ENCODE measurements at places on chromosomes 13 and 19.

GRCh38 chr13:107113387-107113786, 545.5 kb upstream of the ARGLU1 start:
- no peak for DNase-seq

- DNase-seq: no peak
Measured at GRCh38 chr13:76991432-76991795, 467 bp upstream of the CLN5 start.

DNA sequence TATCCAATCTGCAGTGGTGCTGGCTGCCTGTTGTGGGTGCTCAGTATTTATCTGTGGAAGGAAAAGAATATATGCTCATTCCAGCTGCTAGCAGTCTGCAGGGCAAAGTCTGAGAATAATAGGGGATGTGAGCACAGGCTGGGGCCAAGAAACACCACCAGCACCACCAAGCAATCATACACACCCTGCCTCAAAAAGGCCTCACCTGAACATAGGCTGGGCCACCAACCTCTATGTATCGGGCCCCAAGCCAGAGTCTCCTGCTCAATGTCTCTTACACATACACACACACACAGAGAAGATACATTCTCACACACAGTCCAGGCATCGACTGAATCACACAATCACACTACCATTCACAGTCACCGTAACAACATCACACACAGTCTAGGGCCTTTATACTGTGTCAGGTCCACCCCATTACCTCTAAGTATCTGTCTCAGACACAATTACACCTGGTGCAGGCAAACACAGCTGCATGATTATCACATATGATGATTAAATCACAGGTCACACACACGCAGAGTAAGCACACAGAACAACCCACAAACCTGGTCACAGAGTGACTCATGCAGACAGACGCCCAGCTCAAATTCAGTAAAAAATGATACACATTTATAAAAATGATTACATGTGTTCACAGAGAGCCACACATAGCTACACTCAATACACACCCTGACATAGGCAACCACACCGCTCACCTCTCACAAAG, 1.3 kb upstream of the ZSCAN22 start:
- DNase-seq: peak; percentile 29

GRCh38 chr19:3931041-3931440, 1.8 kb upstream of the NMRK2 start:
- DNase-seq: no peak

DNA sequence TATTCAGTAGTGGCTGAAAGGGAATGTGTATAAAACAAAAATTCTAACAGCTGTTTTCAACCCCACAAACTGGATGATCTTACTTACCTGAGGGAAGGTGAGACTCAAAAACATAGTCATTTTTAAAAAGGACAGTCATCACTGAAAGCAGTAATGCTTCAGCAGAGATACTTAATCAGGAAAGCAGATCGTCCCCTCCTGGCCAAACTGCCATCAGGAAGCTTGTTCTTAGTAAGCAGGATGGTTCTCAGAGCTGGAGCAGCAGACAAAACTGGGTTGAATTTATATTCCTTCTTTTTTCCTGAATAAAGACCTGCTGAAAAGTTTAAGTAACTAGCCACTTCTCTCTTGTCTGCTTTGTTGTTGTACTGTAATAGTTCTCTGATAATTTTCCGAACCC, 1156.5 kb downstream of the OLFM4 start:
- DNase-seq: no peak

DNA sequence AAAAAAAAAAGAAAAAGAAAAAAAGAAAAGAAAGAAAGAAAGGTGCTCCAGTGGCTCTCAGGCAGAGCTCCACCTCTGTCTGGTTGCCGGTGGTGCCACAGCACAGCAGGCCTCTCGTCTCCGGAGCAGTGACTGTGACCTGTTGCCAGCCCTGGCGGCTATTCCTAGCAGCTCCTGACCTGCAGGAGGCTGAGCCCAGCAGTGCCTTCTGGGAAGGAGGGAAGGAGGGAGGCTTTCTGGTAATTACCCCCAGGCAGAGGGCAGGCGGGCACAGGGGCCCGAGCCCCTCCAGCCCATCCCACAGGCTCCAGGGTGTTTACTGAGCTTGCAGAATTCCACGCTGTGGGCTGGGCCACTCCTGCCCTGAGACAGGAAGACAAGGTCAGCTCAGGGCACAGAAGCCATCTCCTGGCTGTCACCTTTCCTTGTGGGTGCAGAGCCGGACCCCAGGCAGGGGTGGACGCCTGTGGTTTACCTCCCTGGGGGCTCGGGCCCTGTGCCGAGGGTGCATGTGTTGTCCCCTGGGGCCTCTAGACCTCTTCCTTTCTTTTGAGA, 77.9 kb downstream of the GNG7 start:
- DNase-seq: no peak

GRCh38 chr19:50046649-50047503, 21.1 kb downstream of the ZNF473 start:
- no peak for DNase-seq

- DNase-seq: no peak
Measured at GRCh38 chr19:49684251-49684982, 5.0 kb upstream of the ADM5 start.

DNA sequence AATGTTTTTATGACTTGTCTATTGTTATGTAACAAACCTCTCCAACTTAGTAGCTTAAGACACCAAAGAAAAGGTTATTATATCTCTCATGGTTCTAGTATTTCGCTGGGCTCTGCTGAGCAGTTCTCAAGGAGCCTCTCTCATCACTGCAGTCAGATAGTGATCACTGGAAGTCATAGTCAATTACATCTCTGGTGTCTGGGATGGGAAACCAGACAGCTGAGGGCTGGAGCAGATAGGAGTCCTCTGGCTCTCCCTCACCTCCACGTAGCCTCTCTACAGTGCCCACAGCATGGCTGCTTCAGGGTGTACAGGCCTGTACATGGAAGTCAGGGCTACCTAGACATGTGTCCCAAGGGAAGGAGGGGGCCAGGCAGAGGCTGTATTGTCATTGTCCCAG, 507.5 kb downstream of the MYO16 start:
- DNase-seq: no peak

- DNase-seq: no peak
Measured at GRCh38 chr13:49584771-49585182, 581 bp downstream of the RCBTB1 start.

DNA sequence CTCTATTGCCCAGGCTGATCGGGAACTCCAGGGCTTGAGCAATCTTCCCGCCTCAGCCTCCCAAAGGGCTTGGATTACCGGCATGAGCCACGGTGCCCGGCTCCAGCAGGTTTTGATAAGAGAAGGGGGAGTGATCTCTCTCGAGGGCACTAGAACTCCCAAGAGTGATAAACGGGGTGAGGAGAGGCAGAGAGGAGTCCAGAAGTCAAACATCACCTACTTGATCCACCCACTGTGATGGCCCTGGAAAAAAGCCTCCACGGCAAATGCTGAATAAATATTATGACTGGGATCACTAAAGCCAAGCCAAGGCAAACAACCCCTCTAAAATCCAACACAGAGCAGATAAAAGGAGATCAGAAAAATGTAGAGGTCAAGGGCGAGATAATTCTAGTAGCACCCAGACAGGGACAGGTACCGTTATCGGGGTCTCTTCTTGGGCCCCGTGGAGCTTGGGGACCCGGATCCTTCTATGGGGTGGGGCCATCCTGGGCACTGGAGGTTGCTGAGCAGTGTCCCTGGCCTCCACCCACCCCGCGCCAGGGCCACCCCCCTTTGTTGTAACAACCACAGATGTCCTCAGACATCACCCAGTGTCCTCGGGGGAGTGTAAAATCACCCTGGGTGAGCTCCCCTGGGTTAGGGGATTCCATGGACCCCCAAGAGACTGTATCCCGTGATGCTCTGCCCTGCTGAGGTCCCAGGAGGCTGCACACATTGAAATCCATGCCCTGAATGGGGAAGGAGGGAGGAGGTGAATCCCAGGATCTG, 3.7 kb upstream of the CREB3L3 start:
- no peak for DNase-seq

DNA sequence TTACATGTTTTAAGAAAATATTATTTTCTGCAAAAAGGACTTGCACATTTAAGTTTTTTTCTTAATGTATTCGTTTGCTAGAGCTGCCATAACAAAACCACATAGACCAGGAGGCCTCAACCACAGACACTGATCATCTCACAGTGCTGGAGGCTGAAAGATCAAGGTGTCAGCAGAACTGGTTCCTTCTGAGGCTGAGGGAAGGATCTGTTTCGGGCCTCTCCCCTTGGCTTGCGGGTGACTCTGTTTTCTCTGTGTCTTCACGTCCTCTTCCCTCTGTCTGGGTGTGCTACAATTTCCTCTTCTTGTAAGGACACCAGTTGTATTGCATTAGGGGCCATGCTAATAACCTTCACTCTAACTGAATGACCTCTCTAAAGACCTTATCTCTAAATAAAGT, 364.2 kb downstream of the IRS2 start:
- DNase-seq: no peak

- DNase-seq: no peak
Measured at GRCh38 chr13:50209631-50210030, 194.4 kb downstream of the KCNRG start.

GRCh38 chr13:95301968-95302393, 730 bp upstream of the ABCC4 start:
- peak; percentile 39 for DNase-seq

GRCh38 chr13:39107561-39107960, 69.3 kb downstream of the NHLRC3 start:
- DNase-seq: no peak

DNA sequence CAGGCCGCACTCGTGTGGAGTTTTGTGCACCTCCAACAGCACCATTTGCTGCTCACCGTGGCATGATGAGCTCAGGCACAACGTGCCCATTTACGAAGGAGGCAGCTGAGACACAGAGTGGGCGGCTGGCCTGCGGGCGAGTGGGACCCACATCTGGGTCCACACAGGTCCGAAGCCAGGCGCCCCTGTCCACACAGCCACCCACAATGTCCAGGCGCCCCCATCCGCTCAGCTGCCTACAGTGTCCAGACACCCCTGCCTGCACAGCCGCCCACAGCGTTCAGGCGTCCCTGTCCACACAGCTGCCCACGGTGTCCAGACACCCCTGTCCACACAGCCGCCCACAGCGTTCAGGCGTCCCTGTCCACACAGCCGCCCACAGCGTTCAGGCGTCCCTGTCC, 42.5 kb upstream of the F7 start:
- DNase-seq: no peak

GRCh38 chr13:72652681-72653080, 74.7 kb downstream of the MZT1 start:
- DNase-seq: peak; percentile 55

- DNase-seq: no peak
Measured at GRCh38 chr13:39341251-39341650, 261.7 kb downstream of the LHFPL6 start.

DNA sequence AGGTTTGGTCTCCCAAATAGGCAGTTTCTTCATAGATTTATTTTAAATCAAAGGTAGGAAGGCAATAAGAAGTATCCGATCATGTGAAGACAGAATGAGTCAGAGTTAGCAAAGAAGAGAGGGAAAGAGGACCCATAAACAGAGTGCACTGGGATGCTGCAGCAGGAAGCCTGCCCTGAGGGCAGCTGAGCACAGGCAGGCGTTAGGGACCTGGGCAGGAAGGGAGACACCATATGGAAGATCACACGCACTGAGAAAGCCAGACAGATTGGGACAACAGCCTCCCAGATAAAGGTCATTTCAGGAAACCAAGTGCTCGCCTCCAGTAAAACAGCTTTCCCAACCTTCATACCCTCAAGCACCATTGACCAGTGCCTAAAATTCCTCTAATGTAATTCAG, 598.0 kb downstream of the EFNB2 start:
- DNase-seq: no peak

- no peak for DNase-seq
Measured at GRCh38 chr13:82593239-82593638, 1289.0 kb downstream of the SLITRK1 start.

DNA sequence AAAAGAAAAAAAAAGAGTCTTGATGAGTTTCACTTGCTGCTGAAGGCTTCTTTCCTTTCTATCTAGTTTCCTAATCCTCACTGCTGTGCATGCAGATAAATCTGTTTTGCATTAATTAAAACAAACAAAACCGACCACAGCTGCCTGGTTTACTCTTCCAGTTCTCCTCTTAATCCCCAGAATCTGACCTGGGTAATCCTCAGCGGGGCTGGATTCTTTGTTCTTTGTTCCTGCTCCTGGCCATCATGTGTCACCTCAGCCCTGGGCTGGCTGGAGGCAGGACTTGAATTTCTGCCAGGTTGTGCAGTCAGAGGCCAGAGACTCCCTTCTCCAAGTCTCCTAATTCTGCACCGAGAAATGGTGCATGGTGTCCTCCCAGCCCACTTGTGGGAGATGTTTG, 52.2 kb upstream of the CYP4F8 start:
- no peak for DNase-seq

DNA sequence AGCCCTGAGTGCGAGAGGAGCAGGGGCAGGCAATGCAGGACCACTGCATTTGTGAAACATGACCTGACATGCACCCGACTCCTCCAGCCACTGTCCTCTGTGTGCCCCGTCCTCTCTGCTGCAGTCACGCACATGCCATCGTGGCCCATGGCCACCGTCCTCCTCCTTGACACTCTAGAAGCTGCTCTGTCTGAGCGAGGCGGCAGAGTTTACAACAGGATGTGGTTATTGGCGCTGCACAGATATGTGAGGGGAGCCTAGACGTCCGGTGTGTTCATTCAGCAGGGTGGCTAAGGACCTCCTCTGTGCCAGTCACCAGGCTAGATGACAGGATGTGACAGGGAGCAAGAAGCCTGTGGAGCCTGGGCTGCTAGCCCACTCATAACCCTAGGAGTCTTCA, 277.8 kb downstream of the FOXO1 start:
- DNase-seq: peak; percentile 41

- no peak for DNase-seq
Measured at GRCh38 chr19:45863840-45864628, at the start of gene FOXA3. FOXA3 (plus strand) TSS chr19:45864326; CDS start chr19:45864457, 131 bp downstream.

GRCh38 chr13:111494641-111495040, 174.2 kb downstream of the TEX29 start:
- DNase-seq: no peak

DNA sequence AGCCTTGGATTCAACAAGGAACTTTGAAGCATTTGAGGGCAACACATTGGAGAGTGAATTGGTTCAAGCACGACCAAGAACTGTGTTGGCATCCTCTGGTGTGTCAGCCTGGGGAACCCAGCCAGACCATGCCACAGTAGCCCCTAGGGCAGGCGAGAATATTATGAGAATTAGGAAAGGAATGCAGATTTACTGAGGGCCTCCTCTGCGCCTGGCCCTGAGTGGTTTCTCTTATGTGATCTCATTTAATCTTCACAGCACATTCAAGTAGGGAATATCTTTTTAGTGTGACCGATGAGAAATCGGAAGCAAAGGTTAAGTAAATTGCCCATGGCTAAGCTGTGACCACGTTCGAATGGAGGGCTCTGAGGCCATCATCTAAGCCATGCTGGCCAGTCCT, 15.3 kb upstream of the ERICH6B start:
- DNase-seq: no peak

- DNase-seq: no peak
Measured at GRCh38 chr19:54248016-54248601, 5.5 kb upstream of the LILRA6 start.
